ENCODE measurements at places on chromosomes 16 and 17. TPM values are rescaled to one million over a fixed set of nuclear protein-coding genes. Genes with fewer than 3 reads are reported as not detected.

Gene TLK2
- 34.1 TPM for total RNA-seq

Gene C16orf54
- total RNA-seq = 2.8 TPM

GRCh38 chr16:8849411-8850011, 19.3 kb downstream of the CARHSP1 start:
- H3K4me3 ChIP-seq = no peak overlapping the region
- no peaks in the 10 kb centered on the region for H3K4me1 ChIP-seq
- no peak for DNase-seq
- H3K27me3 ChIP-seq = no peaks in the 10 kb centered on the region

DNA sequence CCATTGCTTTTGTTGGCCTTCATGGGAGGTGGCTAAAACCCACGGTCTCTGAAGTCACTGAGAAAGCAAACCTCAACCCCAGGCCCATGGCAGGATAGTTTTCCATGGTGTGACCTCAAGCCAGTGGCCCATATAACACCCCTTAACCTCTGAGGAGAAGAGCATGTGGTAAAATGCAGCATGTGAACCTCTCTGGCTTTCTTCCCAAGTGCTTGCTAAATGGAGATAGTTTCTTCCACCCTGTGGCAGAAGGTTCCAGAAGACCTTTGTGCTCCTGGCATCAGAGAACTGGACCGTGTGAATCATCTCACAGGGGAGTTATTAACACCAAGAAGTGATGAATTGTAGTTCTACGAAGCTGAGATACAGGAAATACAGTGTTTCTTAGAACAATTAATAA, 47.3 kb downstream of the MYOCD start:
- H3K36me3 ChIP-seq = no peaks in the 10 kb centered on the region
- H3K27ac ChIP-seq = peak overlapping the region; percentile 59
- H3K4me1 ChIP-seq = no peaks in the 10 kb centered on the region
- H3K4me3 ChIP-seq = no peak overlapping the region

- H3K27ac ChIP-seq = no peak overlapping the region
- no peak for DNase-seq
- no peaks in the 10 kb centered on the region for H3K4me1 ChIP-seq
- no peak overlapping the region for H3K4me3 ChIP-seq
- no peaks in the 10 kb centered on the region for H3K27me3 ChIP-seq
Measured at GRCh38 chr17:4879601-4880000, 19.7 kb upstream of the C17orf107 start.

DNA sequence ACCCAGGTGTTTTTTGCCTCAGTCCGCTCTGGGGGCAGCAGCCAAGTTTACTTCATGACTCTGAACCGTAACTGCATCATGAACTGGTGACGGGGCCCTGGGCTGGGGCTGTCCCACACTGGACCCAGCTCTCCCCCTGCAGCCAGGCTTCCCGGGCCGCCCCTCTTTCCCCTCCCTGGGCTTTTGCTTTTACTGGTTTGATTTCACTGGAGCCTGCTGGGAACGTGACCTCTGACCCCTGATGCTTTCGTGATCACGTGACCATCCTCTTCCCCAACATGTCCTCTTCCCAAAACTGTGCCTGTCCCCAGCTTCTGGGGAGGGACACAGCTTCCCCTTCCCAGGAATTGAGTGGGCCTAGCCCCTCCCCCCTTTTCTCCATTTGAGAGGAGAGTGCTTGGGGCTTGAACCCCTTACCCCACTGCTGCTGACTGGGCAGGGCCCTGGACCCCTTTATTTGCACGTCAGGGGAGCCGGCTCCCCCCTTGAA, 2.1 kb upstream of the C17orf107 start:
- H3K27me3 ChIP-seq = no peaks in the 10 kb centered on the region
- H3K36me3 ChIP-seq = peaks cover 21% of the 10 kb centered on the region
- peaks cover 25% of the 10 kb centered on the region for H3K4me1 ChIP-seq
- no peak for DNase-seq
- H3K27ac ChIP-seq = no peak overlapping the region
- no peak overlapping the region for H3K4me3 ChIP-seq

GRCh38 chr16:18783430-18784341, 6.4 kb downstream of the RPS15A start:
- H3K36me3 ChIP-seq = peaks cover 29% of the 10 kb centered on the region
- DNase-seq = no peak
- no peak overlapping the region for H3K4me3 ChIP-seq
- H3K4me1 ChIP-seq = peaks cover 19% of the 10 kb centered on the region
- no peak overlapping the region for H3K27ac ChIP-seq

DNA sequence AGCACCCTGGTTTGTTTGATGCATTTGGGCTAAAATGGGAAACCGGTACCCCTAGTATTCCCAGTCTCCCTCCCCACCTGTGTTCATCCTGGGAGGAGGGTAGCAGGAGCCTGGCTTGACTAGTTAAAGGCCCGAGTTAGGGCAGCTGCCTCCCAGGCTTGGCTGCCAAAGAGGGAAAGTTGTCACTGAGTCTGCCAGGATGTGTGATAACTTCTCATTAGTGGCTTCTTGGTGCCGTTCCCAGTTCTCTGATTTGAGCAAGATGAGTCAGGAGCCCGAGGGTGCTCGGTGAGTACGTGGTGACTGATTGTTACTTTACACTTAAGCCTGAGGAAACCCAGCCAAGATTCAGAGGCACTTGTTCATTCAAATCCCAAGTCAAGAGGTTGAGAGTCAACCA, 2.5 kb downstream of the KRT32 start:
- H3K4me1 ChIP-seq = no peaks in the 10 kb centered on the region
- H3K27ac ChIP-seq = no peak overlapping the region
- H3K36me3 ChIP-seq = no peaks in the 10 kb centered on the region

DNA sequence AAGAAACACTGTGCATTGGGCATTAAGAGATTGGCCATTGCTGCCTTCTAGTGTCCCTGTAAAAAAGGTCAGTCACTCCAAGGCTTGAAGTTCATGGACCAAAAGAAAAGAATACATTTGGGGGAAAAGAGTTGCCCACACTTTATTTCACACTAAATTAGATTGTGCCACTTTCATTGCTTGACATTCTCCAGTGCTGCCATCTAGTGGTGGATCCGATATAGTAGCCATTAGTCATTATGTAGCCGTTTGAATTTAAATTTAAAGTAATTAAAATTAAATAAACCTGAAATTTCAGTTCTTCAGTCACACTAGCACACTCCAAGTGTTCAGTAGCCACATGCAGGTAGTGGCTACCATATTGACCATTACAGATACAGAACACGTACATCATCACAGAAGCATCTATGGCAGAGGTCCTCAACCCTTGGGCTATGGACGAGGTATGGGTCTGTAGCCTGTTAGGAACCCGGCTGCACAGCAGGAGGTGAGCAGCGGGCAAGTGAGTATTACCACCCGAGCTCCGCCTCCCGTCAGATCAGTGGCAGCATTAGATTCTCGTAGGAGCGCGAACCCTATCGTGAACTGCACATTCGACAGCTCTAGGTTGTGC, 21.9 kb upstream of the CDH5 start:
- H3K27me3 ChIP-seq = no peaks in the 10 kb centered on the region
- no peaks in the 10 kb centered on the region for H3K36me3 ChIP-seq
- DNase-seq = peak; percentile 86
- H3K4me3 ChIP-seq = no peak overlapping the region
- no peaks in the 10 kb centered on the region for H3K4me1 ChIP-seq

GRCh38 chr17:56978441-56979090, 635 bp downstream of the SCPEP1 start:
- H3K27me3 ChIP-seq = no peaks in the 10 kb centered on the region
- H3K4me3 ChIP-seq = peak overlapping the region; percentile 43
- H3K4me1 ChIP-seq = peaks cover 7% of the 10 kb centered on the region
- H3K36me3 ChIP-seq = peaks cover 20% of the 10 kb centered on the region

DNA sequence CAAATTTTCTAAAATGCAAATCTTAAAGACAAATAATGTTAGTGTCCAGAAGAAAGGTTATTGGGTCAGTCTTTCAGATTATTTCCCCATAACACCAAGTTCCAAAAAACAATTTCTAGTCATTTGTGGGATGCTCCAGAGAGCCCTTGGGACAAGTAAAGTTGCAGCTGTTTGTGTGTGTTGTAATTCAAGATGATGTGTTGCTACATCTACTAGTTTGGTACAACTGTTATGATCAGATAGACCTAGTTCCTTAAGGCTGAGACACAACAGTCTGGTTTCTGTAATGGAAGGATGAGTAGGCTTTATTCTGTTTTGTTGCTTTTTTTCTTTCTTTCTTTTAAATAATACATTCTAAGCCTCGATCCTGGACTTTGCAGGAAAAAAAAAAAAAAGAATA, 41.9 kb downstream of the PIGL start:
- no peak overlapping the region for H3K4me3 ChIP-seq
- DNase-seq = no peak
- H3K36me3 ChIP-seq = peaks cover 12% of the 10 kb centered on the region
- H3K27me3 ChIP-seq = no peaks in the 10 kb centered on the region
- H3K4me1 ChIP-seq = peaks cover 22% of the 10 kb centered on the region

Gene SPN
- total RNA-seq = 1.5 TPM

GRCh38 chr16:26129997-26130396, 438.2 kb downstream of the HS3ST4 start:
- no peaks in the 10 kb centered on the region for H3K36me3 ChIP-seq
- no peak for DNase-seq
- H3K4me3 ChIP-seq = no peak overlapping the region
- H3K4me1 ChIP-seq = no peaks in the 10 kb centered on the region
- H3K27ac ChIP-seq = no peak overlapping the region

DNA sequence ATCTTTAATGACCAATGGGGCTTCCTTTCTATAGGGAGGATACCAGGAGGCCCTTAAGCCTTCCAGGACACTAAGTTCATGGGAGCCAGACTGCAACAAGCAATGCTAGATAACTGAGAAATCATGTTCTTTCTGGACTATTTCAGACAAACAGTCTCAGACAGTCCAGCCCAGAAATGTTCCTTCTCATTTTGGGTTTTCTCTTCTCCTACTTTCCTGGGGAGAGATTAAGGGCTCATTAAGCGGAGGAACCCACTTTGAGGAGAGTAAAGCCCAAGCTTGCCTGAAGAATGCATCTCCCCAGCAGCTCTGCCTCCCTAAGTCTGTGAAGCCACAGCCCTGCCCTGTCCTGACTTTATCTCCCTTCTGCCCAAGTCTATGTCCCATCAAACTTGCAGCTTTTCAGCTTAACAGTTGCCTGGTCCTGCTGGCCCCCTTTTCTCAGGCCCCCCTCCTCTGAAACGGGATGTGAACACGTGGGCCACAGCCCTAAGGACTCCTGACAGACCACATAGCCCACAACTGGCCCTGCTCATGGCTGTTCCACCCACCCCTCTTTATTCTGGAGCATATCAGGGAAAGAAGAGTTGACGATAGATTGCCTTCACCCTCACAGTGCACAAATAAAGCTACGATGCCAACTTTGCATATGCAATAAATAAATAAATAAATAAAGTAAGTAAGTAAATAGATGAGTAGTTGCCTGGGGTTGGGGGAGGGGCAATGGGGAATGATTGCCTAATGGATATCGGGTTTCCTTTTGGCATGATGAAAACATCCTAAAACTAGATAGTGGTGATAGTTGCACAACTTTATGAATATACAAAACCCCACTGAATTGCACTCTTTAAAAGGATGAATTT, 111.0 kb downstream of the N4BP1 start:
- DNase-seq = peak; percentile 42
- no peaks in the 10 kb centered on the region for H3K36me3 ChIP-seq
- no peak overlapping the region for H3K4me3 ChIP-seq

DNA sequence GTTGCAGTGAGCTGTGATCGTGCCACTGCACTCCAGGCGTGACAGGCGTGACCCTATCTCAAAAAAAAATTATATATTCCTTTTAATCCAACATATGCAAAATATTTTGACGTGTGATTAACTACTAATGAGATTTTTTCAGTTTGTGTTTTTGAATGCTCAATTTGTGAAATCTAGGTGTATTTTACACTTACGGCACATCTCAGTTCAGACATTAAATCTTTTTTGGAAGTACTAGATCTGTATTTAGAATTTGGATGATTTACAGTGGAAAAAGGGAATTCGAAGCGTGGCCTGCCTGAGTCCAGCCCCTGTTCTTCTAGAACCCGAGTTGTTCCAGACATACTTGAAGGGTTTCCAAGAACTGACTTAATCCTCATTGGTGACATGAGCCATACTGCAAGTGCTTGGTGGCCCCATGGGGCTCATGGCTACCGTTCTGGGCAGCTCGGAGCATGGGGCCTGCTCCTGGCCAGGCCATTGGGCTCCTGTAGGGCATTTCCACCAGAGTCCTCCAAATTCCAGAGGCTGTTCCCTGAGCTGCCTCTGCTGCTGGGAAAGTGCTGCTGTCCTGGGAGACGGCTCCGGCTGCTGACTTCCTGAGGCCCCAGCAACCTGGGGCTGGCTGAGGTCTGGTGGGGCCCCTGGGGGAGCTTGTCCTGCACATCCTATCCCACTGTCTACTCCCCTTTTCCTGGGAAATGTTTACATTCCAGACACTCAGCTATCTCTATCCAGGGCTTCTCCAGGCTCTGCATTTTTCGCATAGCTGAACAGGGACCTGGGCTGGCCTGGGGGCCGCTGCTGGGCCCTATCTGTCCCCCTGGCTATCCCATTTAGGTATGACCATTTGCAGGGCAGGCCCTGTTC, 27.2 kb downstream of the LLGL2 start:
- DNase-seq = no peak
- no peaks in the 10 kb centered on the region for H3K36me3 ChIP-seq
- H3K4me1 ChIP-seq = no peaks in the 10 kb centered on the region
- H3K27ac ChIP-seq = no peak overlapping the region

Gene TEX19
- total RNA-seq = not detected

Gene TMEM92
- total RNA-seq = 0.44 TPM

DNA sequence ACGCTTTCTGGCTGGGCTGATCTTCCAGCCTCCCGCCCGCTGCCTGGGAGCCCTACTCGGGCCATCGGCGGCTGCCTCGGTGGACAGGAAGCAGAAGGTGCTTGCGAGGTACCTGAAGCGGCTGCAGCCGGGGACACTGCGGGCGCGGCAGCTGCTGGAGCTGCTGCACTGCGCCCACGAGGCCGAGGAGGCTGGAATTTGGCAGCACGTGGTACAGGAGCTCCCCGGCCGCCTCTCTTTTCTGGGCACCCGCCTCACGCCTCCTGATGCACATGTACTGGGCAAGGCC, 30.7 kb downstream of the CIITA start:
- no peaks in the 10 kb centered on the region for H3K27me3 ChIP-seq
- H3K27ac ChIP-seq = no peak overlapping the region
- H3K4me1 ChIP-seq = no peaks in the 10 kb centered on the region
- H3K36me3 ChIP-seq = no peaks in the 10 kb centered on the region

Gene ODAD4
- total RNA-seq = 5.2 TPM

Gene KRTAP4-5
- total RNA-seq = not detected

Gene CNTNAP4
- total RNA-seq = not detected

Gene PRSS53
- total RNA-seq = 3.3 TPM

GRCh38 chr17:48559840-48560817, 15.2 kb upstream of the HOXB2 start:
- H3K36me3 ChIP-seq = no peaks in the 10 kb centered on the region
- H3K27me3 ChIP-seq = no peaks in the 10 kb centered on the region
- H3K4me1 ChIP-seq = no peaks in the 10 kb centered on the region
- peak overlapping the region; percentile 59 for H3K27ac ChIP-seq
- DNase-seq = no peak

Gene GGA3
- 53.0 TPM for total RNA-seq

- H3K4me1 ChIP-seq = peaks cover 13% of the 10 kb centered on the region
- DNase-seq = no peak
- H3K4me3 ChIP-seq = peak overlapping the region; percentile 97
- peak overlapping the region; percentile 13 for H3K27ac ChIP-seq
Measured at GRCh38 chr17:50346313-50347116, 589 bp downstream of the XYLT2 start.

- H3K4me1 ChIP-seq = no peaks in the 10 kb centered on the region
- DNase-seq = no peak
- H3K36me3 ChIP-seq = no peaks in the 10 kb centered on the region
- H3K4me3 ChIP-seq = no peak overlapping the region
Measured at GRCh38 chr16:27383556-27384243, 18.3 kb upstream of the IL21R start.

GRCh38 chr17:57935833-57936807, 19.1 kb downstream of the CUEDC1 start:
- no peak for DNase-seq
- H3K27me3 ChIP-seq = no peaks in the 10 kb centered on the region
- H3K4me1 ChIP-seq = peaks cover 99% of the 10 kb centered on the region

Data from tibial nerve (tissue), 4 donors.